Activated CD4-positive, alpha-beta T cell treated with anti-CD3 and anti-CD28 coated beads, Interleukin-10, Interleukin-2, amounts not matched to agents 100 ng/mL and 50 ng/mL, durations not matched to agents 16 hours and 8 hours (primary cell): ENCODE measurements at places on chromosomes 16 and 17.

DNA sequence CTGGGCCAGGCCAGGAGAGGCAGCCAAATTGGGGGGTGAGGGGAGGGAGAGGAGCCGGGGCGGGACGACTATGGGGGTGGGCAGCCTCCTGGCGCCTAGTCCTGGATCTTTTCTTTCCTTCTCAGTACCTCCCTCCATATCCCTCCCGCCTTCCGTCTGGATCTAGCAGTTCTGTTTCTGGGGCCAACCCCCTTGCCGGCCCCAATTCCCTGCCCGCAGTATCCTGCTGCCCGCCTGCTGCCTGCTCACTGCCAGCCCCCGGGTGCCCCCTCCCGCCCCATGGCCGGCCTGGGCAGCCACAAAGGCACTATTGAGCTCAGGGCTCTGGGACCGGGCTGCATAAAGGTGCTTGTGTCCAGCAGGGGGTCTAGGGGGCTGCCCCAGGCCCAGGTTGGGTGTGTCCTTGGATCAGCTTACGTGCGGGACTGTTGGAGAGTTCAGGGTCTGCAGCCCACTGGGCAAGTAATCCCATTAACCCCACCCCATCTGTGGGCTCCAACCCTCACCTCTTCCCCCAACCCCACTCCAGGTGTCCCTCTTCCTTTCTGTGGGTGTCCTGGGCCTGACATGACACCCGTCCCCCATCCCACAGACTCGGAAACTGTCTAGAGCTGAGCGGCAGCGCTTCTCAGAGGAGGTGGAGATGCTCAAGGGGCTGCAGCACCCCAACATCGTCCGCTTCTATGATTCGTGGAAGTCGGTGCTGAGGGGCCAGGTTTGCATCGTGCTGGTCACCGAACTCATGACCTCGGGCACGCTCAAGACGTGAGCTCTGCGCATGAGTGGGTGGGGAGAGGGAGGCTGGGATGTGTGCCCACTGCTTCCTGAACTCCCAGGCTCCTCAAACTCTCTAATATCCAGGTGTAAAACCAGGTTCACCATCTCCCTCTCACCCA lies 2.0 kb downstream of the WNK4 start:
- DNase-seq, result no peak

DNA sequence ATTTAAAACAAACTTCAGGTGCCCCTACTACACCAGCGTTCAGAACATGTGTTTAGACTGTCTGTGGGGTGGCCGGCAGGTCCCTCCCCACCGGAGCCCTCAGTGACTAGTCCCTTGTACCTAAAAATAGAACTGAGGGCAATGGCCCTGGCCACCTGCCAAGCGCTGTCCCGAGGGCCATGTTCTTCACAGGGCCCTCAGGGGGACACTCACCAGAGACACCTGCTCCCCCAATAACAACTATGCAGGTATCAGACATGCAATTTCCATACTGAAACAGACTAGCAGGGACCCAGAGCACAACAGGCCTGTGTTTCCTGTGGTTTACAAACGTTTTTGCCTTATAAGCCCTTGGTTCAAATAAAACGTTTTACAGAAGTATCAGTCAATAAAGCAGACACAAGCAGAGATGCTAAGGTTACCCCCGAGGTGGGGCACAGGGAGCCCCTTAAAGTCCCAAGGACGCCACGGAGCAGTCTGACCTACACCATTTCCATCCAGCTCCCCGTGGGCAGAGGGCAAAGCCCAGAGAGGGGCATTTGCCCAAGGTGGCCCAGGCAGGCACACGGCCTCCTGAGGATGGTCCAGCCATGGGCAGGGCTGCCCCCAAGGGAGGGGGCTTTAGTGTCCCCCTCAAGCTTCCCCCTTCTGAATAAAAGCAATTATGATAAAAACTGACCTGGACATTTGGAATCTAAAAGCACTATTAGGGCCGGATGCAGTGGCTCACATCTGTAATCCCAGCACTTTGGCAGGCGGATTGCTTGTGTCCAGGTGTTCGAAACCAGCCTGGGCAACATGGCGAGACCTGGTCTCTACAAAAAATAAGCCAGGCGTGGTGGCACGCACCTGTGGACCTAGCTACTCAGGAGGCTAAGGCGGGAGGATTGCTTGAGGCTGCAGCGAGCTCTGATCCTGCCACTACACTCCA lies 896 bp upstream of the MYLK3 start:
- DNase-seq, result no peak

- DNase-seq, result no peak
These were observed 122.6 kb upstream of the MON1B start for GRCh38 chr16:77068402-77068801.

DNA sequence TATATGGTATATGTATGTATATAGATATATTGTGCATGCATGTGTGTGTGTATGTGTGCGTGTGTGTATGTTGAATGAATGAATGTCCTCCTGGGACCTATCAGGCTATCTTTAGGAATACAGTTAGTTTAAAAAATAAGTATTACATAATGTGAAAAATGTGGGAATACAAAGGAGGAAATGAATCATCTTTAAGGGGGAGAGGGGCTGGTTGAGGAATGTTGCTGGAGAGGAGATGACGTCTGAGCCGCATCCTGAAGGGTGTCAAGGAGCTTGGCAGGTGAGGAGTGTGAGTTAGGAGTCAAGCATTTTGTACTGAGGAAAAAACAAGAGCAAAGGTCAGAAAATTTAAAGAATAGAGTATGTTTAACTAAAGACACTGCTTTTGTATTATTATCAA lies 62.4 kb upstream of the NLK start:
- DNase-seq, result no peak

DNA sequence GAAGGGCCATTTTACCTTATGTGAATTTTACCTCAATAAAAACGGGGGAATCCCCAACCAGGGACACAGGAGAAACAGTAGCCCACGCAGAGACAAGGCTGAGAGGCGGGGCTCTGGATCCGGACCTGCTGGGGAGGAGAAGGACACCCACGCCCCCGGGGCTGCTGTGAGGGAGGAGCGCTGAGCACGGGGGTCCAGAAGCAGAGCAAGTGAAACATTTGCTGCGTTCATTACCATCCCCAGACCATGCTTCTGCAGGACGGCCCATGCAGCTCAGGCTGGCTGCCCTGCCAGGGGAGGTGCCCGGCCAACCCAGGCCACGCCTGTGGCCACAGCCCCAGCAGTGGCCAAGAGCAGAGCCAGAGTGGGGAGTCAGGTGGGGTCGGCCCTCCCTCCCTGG lies 50.0 kb downstream of the KCNJ18 start:
- DNase-seq, result no peak

DNA sequence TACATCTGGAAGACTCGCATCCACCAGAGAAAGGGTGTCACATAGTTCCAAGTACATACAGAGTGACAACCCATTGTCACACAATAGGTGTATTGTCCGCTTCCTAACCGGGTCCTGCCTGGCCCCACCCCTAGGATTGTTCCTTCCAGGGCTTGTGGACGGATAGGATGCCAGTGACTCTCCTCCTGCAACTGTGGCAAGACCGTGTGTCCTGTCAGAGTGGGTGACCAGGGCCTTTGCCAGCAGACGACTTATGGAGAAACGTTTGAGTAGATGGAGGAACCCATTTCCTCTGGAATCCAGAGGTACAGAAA lies 258.4 kb downstream of the CPPED1 start:
- no peak for DNase-seq

DNA sequence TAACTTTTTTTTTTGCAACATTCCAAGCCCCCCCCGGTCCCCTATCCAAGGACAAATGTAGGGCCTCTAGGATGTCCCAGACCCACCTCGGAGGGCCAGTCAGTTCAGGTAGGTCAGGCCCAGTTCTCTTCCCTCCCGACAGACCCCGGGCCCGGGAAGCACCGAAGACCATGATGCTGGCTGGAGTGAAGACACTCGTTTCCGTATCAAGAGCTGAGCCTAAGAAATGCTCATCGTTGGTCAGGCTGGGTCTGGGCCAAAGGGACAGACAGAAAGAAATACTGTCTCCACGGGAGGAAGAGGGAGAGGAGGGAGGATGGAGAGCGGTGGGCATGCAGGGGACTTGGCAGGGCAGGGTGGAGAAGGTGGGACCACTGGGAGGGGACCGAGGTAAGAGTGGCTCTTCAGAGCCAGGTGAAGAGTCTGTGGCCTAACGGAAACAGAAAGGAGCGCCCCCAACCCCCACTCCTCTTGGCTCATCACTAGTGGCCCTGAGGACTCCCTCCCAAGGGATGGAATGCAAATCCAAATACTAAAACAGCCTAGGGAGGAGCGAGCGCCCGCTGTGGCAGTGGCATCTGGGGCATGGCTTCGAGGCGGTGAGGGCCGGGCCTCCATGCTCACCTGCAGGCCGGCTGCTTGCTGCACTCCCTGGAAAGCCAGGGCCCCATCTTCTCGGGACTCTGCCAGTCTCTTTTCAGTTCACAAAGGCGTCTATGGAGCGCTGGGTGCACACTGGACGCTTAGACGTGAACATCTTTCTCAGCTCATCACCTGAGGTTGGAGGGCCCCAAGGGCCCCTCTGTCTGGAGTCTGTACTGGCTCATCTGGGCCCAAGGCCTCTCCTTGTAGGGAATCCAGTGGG lies 1.7 kb upstream of the ROGDI start:
- DNase-seq, result no peak

GRCh38 chr17:76090517-76091129 lies 11.6 kb downstream of the ZACN start:
- DNase-seq, result no peak

DNA sequence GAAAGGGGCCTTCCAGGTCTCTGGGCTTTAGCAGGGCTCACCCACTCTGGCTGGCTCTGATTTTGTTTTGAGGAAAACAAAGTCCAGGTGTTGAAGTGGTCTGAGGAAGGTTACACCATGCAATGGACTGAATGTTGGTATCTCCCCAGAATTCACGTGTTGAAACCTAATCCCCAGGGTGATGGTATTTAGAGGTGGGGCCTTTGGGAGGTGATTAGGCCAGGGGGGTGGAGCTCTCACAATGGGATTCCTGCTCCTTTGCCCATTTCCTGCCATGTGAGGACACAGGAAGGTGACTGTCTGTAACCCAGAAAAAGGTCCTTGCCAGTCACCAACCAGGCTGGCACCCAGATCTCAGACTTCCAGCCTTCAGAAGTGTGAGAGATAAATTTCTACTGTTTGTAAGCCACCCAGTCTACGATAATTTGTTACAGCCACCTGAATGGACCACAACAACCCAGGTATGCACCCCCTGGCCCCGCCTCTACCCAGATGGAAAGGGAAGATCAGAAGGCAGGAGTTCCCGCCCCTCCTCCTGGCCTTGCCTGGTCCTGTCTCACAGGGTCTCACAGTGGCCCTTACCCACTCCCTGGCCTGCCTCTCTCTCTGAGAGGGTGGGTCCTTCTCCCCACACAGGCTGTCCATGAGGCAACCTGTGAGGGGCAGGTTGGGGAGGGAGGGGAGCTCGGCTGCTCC lies 32.0 kb downstream of the LRRC75A start:
- DNase-seq, result no peak

DNA sequence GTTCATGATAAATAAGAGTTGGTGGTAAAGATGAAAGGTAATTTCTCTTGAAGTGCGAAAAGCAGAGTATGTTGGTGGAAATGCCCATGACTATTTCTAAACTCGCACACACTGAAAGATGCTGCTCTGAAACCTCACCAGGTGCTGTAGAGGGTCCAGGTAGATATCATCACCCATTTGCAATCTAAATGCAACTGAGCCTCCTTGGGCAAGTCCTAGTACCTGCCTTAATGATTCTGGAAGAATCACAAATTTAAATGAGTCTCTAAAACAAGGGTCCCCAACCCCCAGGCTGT lies 5.9 kb upstream of the MMD start:
- DNase-seq, result no peak

GRCh38 chr17:80265205-80266068 lies 4.8 kb downstream of the RNF213 start:
- peak; percentile 92 for DNase-seq

DNA sequence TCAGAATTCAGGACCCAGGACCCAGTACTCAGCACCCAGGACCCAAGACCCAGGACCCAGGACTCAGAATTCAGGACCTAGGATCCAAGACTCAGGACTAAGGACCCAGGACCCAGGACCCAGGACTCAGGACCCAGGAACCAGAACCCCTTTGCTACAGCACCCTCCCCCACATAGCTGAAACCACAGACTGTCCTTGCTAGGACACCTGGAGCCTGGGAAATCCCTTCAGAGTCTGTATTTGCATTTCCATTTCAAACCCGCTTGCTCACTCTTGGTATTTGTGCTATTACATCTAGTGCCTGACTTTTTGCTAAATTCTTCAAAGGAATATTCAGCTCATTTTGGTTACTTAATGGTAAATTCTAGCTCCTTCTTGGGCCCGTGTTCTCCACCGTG lies 275.8 kb upstream of the MAF start:
- DNase-seq, result no peak
